H1 (cell line): ENCODE measurements at places on chromosomes 7 and 10.

GRCh38 chr10:104339469-104340110 lies 1.3 kb upstream of the ITPRIP start:
- peak; percentile 42 for DNase-seq

- DNase-seq: no peak
Observed at GRCh38 chr10:131979821-131980270, 1.9 kb downstream of the BNIP3 start.

DNA sequence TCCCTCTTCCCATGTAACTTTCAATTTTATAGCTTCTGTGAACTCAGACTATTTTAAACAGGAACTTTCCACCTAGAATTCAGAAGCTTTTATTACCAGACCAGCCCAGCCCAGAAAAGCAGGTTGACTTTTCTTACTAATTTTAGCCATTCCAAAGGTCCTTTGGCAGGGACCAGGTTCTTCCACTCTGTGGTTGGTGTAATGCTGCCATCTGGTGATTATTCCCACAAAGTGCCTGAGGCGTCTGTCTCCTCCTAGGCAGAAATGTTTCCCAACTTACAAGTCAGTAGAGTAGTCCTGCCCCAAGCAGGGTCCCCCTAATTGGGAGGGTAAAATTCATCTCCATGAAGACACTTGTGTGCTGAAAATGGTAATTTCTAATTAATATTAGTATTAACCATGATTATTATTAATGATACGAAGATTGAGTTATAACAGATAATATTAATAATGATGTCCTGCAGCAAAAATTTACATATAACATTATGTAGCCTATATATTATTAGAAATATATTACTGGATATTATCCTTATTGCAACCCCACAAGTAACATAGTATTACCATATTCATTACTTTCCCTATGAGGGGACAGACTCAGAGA lies 53.0 kb upstream of the PPP1R17 start:
- DNase-seq: peak; percentile 60

DNA sequence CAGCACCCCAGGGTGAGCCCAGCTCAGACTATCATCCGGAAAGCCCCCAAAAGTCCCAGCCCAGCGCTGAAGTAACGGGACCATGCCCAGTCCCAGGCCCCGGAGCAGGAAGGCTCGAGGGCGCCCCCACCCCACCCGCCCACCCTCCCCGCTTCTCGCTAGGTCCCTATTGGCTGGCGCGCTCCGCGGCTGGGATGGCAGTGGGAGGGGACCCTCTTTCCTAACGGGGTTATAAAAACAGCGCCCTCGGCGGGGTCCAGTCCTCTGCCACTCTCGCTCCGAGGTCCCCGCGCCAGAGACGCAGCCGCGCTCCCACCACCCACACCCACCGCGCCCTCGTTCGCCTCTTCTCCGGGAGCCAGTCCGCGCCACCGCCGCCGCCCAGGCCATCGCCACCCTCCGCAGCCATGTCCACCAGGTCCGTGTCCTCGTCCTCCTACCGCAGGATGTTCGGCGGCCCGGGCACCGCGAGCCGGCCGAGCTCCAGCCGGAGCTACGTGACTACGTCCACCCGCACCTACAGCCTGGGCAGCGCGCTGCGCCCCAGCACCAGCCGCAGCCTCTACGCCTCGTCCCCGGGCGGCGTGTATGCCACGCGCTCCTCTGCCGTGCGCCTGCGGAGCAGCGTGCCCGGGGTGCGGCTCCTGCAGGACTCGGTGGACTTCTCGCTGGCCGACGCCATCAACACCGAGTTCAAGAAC lies 1.1 kb downstream of the VIM start:
- DNase-seq: peak; percentile 77

DNA sequence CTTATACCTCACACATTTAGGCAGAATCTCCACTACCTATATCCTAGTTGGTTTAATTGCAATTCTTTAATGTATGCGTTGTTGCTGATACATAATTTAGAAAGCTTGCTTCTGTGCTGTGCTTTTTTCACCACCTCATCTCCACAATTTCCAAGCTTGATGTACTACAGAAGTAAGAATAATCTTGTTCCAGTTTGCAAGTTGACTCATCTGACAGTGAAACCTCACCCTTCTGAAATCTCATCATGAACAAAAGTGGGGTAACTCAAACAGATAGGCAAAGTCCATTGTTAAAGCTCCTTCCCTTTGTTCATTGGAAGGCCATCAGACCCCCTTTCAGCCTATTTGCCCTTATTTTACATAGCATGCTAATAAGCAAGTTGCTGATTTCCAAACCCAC lies 13.6 kb downstream of the EIF4EBP2 start:
- DNase-seq: no peak

DNA sequence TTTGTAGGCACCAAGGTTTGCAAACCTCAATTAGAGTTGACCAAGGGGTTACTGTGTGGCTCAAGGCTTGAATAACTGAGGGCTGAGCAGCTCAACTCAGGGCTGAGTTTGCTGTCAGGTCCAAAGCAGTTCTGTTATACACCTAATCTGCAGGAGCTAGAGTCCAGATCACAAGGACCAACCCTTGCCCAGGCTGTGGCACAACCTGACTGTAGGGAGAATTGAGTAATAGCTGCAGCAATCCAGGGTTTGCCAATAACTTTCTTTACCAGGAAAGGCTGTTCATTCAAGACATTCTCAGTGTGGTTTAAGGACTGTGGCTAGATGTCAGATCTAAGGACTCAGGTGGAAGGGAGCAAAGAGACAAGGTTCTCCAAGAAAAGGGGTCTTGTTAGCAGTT lies 115.6 kb upstream of the IMMP2L start:
- DNase-seq: no peak

DNA sequence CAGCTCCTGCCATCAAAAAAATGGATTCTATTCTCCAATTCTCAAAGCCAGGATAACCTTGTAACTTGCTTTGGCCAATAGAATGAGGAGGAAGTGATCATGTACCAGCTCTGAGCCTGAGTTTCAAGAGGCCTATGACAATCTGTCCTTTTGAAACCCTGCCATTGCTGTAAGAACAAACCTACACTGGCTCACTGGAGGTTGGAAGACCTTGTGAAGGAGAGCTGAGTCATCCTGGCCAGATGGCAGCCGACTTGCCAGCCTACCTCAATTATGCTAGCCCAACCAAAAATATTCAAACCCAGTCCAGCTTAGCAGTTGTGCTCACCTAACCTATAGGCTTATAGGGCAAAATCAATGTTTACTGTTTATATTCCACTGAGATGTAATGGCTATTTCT lies 93.0 kb downstream of the HGF start:
- DNase-seq: no peak

- no peak for DNase-seq
Observed at GRCh38 chr7:54245020-54245419, 297.2 kb upstream of the VSTM2A start.

DNA sequence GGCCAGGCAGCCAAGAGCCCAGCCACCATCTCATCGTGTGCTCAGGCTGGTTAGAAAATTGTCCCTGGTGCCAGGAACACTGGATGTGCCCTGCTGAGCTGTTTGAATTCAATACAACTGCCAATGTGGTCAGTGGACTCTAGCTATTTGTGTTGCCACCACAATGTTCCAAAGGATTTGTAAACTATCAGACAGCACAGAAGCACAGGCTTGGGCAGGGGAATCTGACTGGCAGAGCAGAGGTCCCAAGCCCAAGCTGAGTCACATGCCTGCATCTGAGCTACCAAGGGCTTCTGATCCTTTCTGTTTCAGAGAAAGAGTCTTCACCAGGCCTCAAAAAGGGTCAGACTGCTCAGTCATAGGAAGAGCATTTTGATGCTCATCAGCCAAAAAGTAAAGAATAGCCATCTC lies 232.1 kb upstream of the SEMA3C start:
- DNase-seq: no peak

DNA sequence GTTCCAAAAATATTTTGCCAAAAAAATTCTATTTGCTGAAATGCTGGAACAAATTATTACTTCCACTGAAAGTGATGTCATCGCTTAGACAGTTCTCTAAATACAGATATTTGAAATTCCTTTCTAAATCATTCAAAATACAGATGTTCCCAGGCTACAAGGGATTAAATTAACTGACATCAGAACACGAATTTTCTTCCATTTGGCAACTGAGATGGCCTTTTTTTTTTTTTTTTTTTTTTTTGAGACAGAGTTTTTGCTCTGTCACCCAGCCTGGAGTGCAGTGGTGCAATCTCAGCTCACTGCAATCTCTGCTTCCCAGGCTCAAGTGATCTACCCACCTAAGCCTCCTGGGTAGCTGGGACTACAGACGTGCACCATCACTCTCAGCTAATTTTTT lies 57.0 kb downstream of the P4HA1 start:
- DNase-seq: no peak

- no peak for DNase-seq
Observed at GRCh38 chr10:117540640-117541404, 1.7 kb upstream of the EMX2 start.

- DNase-seq: no peak
Observed at GRCh38 chr7:45576249-45576929, 2.2 kb downstream of the ADCY1 start.

GRCh38 chr10:69959911-69960310 lies 92.7 kb upstream of the MACROH2A2 start:
- peak; percentile 8 for DNase-seq

- peak; percentile 59 for DNase-seq
Observed at GRCh38 chr10:28431139-28431538, 101.8 kb upstream of the WAC start.

DNA sequence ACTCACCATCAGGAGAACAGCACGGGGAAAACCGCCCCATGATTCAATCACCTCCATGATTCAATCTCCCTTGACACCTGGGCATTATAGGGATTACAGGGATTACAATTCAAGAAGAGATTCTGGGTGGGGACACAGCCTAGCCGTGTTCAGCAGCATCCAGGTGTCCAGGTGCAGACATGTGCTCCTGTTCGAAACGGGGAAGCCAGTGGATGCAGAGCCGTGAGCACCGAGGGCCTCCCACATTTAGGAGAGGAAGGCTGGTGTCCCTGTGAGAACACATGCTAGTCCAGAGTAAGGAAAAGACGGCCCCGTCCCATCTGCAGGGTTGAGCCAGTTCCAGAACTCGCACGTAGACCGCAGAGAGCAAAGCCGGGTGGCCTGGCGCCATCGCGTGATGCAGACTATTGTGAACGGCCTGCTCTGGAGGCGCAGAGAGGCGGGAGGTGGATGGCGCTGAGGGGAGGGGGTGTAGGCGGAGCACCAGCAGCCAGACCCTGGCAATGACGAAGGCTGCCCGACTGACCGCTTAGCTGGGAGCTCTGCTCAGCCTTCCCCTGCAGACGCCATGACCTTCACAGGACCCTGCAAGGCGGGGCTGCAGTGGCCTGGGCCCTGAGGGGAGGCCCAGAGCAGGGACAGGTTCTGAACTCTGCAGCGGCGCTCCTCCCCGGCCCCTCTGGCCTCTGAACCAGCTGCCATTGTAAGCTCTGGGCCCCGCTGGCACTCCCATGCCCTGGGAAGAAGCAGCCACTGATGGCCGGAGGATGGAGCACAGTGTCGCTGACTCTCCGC lies 141.6 kb upstream of the TCERG1L start:
- DNase-seq: peak; percentile 80

GRCh38 chr10:13894412-13895093 lies 307.8 kb downstream of the PRPF18 start:
- no peak for DNase-seq

- no peak for DNase-seq
Observed at GRCh38 chr7:119522263-119522662, 750.7 kb upstream of the KCND2 start.

- no peak for DNase-seq
Observed at GRCh38 chr10:80491251-80492102, 37.4 kb downstream of the TSPAN14 start.

- no peak for DNase-seq
Observed at GRCh38 chr10:114777415-114777814, 44.2 kb upstream of the FHIP2A start.
